Stimulated activated CD8-positive, alpha-beta memory T cell treated with anti-CD3 and anti-CD28 coated beads, Interleukin-4, amount 100 ng/mL, for 4 hours (primary cell): ENCODE measurements at places on chromosomes 3 and 15.
A peak's percentile ranks its signal among the peaks of the same experiment; 100 is the strongest.

- no peak for DNase-seq
Observed at GRCh38 chr3:114108137-114108536, 51.6 kb downstream of the QTRT2 start.

- no peak for DNase-seq
Observed at GRCh38 chr3:79383402-79384012, 384.3 kb downstream of the ROBO1 start.

DNA sequence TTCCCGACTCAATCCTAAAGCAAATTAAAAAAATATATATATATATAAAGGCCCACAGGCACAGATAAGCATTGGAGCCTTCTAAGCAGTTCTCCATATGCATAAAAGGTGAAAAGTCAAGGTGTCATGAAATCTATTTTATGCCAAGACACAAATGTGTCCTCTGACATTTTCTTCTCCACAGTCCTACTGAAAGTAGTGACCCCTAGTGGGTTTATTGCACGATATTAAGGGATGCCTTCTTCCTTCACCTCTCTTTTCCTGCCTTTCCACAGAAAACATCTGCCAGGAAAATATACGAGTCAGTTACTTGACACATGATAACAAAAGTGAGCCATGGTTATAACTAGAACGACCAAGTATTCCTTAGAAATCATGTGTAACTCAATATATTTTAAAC is 303.2 kb downstream of the TIGIT start:
- DNase-seq: no peak

GRCh38 chr15:85116925-85117646 is 135.4 kb downstream of the PDE8A start:
- no peak for DNase-seq

DNA sequence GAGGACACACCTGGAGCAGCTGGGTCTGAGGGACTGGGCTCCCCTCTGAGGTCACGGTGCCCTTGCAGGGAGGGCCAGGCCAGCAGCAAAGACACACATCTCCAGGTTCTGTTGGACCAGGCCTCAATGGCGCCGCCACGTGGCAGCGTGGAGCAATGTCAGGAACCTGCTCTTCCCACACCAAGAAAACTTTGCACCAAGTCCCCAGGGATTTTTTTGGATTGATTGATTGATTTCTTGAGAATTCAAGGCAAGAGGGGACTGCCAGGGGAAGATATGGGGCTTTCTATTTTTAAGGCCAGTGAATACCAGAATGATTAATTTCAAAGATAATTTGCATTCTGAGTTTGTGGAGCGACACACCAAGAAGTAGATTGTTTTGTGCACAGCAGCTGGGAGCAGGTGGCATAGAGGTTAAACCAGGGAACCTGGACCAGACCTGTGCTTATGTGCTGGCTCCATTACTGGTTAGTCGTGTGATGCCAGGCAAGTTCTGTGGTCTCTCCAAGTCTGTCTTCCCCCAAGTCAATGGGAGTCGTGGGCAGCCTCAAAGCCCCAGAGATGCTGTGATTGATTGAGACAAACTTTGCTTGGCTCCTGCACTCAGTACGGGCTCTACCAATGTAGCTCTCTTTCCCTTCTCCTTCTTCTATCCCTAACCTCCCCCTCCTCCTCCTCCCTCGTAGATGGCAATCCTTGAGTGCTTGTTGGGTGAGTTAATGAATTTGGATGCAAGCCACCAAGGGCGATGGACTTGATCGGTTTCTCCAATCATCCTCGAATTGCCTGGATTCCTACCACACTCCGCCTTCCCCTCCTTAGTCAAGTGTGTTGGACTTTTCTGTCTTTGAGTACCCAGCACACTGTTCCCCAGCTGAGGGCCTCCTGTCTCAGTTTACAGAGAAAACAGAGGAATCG is 96.2 kb upstream of the TRPM1 start:
- no peak for DNase-seq

GRCh38 chr3:196872316-196872715 is 4.6 kb downstream of the SENP5 start:
- DNase-seq: no peak

GRCh38 chr3:53216723-53217122 is 39.1 kb downstream of the TKT start:
- no peak for DNase-seq

- no peak for DNase-seq
Observed at GRCh38 chr15:44092221-44092620, 102.8 kb downstream of the FRMD5 start.

- DNase-seq: no peak
Observed at GRCh38 chr15:80432345-80432702, 28.1 kb downstream of the ARNT2 start.

DNA sequence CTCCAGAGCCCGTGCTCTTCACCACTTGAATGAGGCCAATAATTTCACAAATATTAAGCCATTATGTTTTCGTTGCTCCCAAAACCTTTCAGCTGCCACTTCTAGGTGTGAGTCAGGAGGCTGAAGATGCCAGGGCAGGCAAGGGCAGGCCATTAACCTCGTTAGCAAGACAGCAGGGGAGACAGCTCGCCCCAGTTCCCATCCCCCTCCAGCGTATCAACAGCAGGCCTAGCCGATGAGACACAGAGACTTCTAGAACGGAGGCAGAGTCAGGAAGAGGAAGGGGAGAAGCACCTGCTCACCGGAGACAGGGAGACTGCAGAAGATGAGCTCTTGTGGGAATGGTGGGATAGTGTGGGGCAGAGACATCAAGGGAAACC is 28.0 kb upstream of the PLA2G4E start:
- DNase-seq: no peak

DNA sequence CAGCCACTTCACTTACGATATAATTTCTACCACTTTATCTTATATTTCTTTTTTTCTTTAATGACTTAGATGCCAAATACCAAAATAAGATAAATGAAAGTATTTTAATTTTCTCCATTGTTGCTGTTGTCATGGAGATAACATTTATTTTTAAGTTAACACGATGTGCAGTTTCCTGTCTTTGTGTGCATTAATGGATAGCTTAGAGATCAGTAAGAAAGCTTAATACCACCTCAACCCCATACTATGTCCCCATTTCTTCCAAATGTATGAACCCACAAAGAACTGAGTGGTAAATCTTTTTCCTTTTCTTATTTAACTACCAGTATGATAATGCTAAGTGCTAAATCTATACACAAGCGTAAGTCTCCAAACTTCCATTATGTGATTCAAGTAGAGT is 17.1 kb downstream of the PCNP start:
- no peak for DNase-seq

- no peak for DNase-seq
Observed at GRCh38 chr3:180325958-180326357, 276.0 kb upstream of the TTC14 start.

- no peak for DNase-seq
Observed at GRCh38 chr3:11140030-11140712, 14.1 kb upstream of the HRH1 start.

GRCh38 chr3:139974809-139975425 is 39.9 kb downstream of the CLSTN2 start:
- no peak for DNase-seq

DNA sequence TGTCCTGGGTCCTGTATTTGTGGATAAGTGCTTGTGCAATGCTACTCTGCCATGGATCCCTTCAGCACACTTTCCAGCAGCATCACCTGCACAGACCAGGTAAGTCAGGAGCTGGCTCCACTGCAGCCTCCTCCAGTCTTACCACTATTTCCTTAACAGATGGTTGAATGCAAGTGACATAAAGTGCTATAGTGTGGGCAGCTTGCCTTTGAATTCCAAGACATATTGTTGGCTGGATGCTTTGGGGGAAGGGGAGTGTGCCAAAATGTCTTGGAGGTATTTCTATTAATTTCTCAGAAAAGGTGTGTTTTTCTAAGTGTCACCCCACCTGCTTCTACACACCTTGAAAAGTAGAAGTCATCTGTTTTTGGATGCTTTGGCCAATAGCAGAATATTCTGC is 352.2 kb upstream of the SUCLG2 start:
- DNase-seq: no peak

DNA sequence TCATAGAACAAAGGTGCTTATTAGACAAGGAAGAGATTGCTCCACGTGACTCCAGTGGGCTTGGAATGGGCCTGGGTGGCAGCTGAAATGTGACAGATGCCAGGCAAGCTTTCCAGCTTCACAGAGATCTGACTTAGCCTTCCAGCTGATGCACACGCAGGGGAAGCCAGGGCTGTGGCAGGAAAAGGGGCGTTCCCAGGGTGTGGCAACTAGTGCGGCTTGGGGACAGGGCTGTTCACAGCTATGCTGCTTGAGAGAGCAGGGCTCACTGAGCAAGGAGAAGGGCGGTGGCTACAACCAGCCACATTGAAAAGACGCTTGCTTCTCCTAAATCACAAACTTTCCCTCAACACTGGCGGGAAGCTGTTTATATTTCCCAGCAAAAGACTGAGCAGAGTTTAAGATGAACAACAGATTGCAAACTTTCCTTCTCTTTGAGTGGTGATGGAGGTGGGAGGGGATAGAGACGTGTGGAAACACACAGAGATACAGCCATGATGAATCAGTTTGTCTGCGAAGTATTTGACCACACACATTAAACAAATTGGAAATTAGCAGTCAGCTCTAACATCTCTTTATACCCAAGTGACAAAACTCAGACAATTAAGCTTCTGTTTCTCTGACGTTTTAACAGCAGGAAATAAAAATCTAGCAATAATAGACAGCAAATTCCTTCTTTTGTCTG is 127.5 kb downstream of the BDH1 start:
- no peak for DNase-seq

GRCh38 chr3:150251187-150252062 is 156.7 kb upstream of the TSC22D2 start:
- DNase-seq: no peak

- DNase-seq: no peak
Observed at GRCh38 chr3:197847866-197848401, 56.9 kb downstream of the LRCH3 start.

- no peak for DNase-seq
Observed at GRCh38 chr15:67915461-67916374, 75.9 kb upstream of the RNU6-1 start.

- no peak for DNase-seq
Observed at GRCh38 chr15:39781147-39781966, 1.3 kb downstream of the FSIP1 start.

DNA sequence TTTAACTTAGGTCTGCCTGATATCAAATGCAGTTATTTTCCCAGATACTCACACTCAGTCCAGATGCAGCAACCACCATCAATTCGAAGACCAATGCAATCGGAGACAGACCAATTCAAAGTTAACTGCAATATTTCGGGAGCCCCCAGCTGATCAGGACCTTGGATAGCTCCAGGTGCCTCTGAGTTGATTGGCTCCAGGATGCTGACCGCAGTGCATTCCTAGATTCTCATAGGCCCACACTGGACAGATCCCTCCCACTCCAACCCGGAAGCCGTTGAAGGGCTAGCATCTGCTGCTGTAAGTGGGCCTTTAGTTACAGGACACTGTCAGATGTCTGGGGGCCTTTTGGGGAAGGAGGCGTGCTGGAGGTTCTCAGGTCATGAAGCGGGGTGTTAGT is 89.5 kb upstream of the ATP2B2 start:
- no peak for DNase-seq

DNA sequence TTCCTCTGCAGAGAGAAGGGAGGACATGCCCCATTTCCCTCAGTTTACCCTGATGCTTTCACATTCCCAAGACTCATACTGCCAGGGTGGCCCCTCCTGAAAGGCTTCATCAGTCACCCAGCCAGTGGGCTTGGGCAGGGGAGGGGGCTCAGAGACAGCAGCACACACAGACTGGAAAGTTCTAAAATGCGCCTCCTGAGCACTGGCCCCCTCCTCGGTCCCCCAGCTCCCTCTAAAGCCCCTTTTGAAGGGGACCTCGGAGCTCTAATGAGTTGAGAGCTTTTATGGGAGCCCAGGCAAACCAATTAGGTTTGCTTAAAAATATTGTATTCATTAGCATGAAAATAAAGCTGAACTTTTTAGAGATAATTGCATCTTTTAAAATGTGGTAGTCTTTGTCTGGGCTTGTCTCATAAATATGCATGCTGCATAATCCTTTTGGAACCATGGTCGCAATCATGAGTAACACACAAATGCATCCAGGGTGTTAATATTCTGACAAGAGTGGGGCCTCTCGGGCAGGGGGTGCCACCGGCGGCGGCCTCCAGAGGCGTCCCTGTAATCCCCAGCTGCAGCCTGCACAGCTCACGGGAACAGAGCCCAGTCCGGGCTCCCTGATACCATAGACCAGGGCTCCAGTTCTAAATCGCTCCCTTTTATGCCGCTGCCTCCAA is 78.5 kb downstream of the RPLP1 start:
- DNase-seq: no peak

GRCh38 chr15:94269954-94270353 is 38.6 kb downstream of the MCTP2 start:
- DNase-seq: no peak

- DNase-seq: no peak
Observed at GRCh38 chr15:38068626-38069391, 134.4 kb downstream of the TMCO5A start.

DNA sequence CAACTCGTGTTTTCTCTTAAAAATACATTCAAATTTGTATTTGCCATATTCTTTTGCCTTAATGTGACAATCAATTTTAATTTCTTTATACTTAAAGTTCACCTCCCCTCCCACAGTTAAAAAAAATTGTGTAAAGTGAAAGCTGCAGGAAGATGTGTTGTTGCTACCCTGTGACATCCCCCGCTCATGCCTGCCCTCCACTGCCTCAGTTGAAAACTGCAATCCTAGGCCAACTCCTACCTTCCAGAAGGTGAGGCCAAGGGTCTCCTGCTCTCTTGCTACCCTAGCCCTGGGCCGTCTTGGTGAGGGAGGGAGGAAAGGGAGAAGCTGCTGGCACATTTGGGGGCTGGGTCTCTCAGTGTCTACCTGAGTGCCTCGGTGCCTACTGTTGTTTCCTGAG is 57.0 kb upstream of the CMTM7 start:
- peak; percentile 10 for DNase-seq

GRCh38 chr3:114421204-114421603 is 127.4 kb downstream of the TIGIT start:
- DNase-seq: no peak

GRCh38 chr15:98713585-98714001 is 65.3 kb downstream of the IGF1R start:
- DNase-seq: no peak

GRCh38 chr3:133295199-133295901 is 104.5 kb upstream of the BFSP2 start:
- no peak for DNase-seq

- no peak for DNase-seq
Observed at GRCh38 chr3:127424766-127425504, 137.1 kb upstream of the PRR20G start.

- no peak for DNase-seq
Observed at GRCh38 chr15:63202861-63203260, 13.5 kb downstream of the RAB8B start.

GRCh38 chr15:101323793-101324523 is 28.9 kb upstream of the SNRPA1 start:
- DNase-seq: no peak

DNA sequence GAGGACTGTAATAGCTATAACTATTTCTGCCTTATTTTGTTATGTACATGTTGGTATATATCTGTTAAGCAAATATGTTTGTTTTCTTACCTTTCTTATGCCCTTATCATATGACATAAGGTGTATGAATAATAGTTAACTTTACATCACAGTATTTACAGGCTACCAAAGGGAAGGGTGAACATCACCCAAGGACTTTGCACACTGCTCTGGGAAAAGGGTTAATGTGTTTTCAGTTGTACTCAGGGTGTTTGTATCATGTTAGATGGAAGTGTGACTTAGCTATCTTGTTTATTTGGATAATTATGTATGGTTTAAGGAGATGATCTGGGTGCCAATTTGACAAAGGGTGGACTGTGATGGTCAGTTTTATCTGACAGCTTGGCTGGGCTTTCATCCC is 60.3 kb downstream of the LSM3 start:
- DNase-seq: no peak
